ENCODE measurements at places on chromosomes 3 and 15. TPM values are rescaled to one million over a fixed set of nuclear protein-coding genes. Genes with fewer than 3 reads are reported as not detected.

C3orf85 gene
- not detected for total RNA-seq

KCNH8 gene
- total RNA-seq: not detected

FAM43A gene
- 15.3 TPM for total RNA-seq

CSTA gene
- total RNA-seq: 0.43 TPM

ISLR gene
- 0.43 TPM for total RNA-seq

GRK7 gene
- total RNA-seq: not detected

DLEC1 gene
- not detected for total RNA-seq

PLAAT1 gene
- not detected for total RNA-seq

CMTM8 gene
- 13.0 TPM for total RNA-seq

COL6A5 gene
- not detected for total RNA-seq

CFAP100 gene
- not detected for total RNA-seq

IGSF10 gene
- 0.51 TPM for total RNA-seq

SOX14 gene
- not detected for total RNA-seq

TEX55 gene
- not detected for total RNA-seq

TEX264 gene
- total RNA-seq: 69.4 TPM

FAN1 gene
- total RNA-seq: 11.4 TPM

C3orf80 gene
- total RNA-seq: 1.8 TPM

RBPMS2 gene
- total RNA-seq: 6.1 TPM

XYLB gene
- total RNA-seq: 3.8 TPM

PSTPIP1 gene
- total RNA-seq: not detected

ANKRD34C gene
- total RNA-seq: not detected

PFKFB4 gene
- 9.0 TPM for total RNA-seq

TMCO5A gene
- total RNA-seq: not detected

Measured in A549 treated with GW870086 at 1 μM for 4 hours (cell line).